Psoas muscle (tissue), 8 donors: ENCODE measurements at places on chromosomes 5 and 9. TPM values are rescaled to one million over a fixed set of nuclear protein-coding genes. Genes with fewer than 3 reads are reported as not detected.

Gene C1QTNF3
- total RNA-seq, result 1.6 TPM

Gene ZBTB5
- 5.2 TPM for total RNA-seq

DNA sequence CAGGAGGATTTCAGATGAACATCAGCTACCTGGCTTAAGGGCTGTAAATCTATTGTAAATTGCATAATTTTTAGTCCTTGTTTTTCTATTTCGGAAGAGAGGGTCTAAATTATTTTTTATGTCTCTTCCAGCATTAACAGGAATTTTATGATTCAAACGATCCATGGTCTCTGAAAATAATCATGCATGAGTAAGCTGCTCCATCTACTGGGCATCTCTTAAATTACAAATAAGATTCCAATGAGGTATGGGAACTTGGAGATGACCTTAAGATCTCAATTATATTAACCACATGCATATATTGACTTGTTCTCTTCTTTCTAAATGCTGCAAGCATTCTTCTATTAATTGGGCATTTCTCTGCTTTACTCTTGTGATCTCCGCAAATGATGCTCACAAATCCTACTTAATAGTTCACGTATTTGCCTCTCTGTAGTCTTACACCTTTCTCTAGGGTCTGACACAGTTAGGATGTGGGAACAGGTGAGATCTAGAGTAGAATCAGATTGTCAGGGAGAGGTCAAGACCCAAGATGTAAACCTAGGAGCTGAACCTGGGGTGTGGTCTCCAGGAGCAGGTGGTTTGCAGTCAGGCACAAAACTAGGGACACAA, 86.9 kb downstream of the NUDT12 start:
- DNase-seq, result no peak
- H3K27ac ChIP-seq, result no peak overlapping the region
- no peaks in the 10 kb centered on the region for H3K27me3 ChIP-seq
- no peaks in the 10 kb centered on the region for H3K36me3 ChIP-seq
- peaks cover 37% of the 10 kb centered on the region for H3K4me1 ChIP-seq

- no peaks in the 10 kb centered on the region for H3K27me3 ChIP-seq
- H3K36me3 ChIP-seq, result no peaks in the 10 kb centered on the region
- no peak overlapping the region for H3K4me3 ChIP-seq
These were observed 942.5 kb upstream of the WWC1 start for GRCh38 chr5:167348980-167349379.

Gene C9
- 0.24 TPM for total RNA-seq

- peak within 1 kb of the TSS; percentile 73 for H3K4me3 ChIP-seq
- H3K27ac ChIP-seq, result peak within 1 kb of the TSS; percentile 77
- peak; percentile 91 for DNase-seq
- H3K4me1 ChIP-seq, result peaks cover 23% of the 10 kb centered on the region
- H3K27me3 ChIP-seq, result peaks cover 50% of the 10 kb centered on the region
- no peaks in the 10 kb centered on the region for H3K36me3 ChIP-seq
These were observed at the start of gene SPRY4 for GRCh38 chr5:142324871-142325724. Gene SPRY4 (minus strand): TSS chr5:142325021. CDS start chr5:142315108, 9,913 bp downstream.

Gene CDH18
- not detected for total RNA-seq

- no peak overlapping the region for H3K4me3 ChIP-seq
- H3K4me1 ChIP-seq, result no peaks in the 10 kb centered on the region
- no peak for DNase-seq
- no peak overlapping the region for H3K27ac ChIP-seq
- no peaks in the 10 kb centered on the region for H3K27me3 ChIP-seq
- peaks cover 7% of the 10 kb centered on the region for H3K36me3 ChIP-seq
These were observed 169.8 kb downstream of the MAN2A1 start for GRCh38 chr5:109859537-109859936.

- H3K27ac ChIP-seq, result no peak overlapping the region
- H3K4me1 ChIP-seq, result no peaks in the 10 kb centered on the region
These were observed 34.0 kb downstream of the MTRR start for GRCh38 chr5:7902666-7903625.
